ENCODE measurements at places on chromosomes 2 and 18. TPM values are rescaled to one million over a fixed set of nuclear protein-coding genes. Genes with fewer than 3 reads are reported as not detected.

GRCh38 chr2:105536175-105536574, 137.3 kb upstream of the FHL2 start:
- H3K4me1 ChIP-seq, result peaks cover 4% of the 10 kb centered on the region
- H3K27ac ChIP-seq, result no peak overlapping the region
- no peaks in the 10 kb centered on the region for H3K36me3 ChIP-seq
- no peak for DNase-seq
- H3K27me3 ChIP-seq, result peaks cover 13% of the 10 kb centered on the region

- no peak overlapping the region for H3K27ac ChIP-seq
- no peaks in the 10 kb centered on the region for H3K36me3 ChIP-seq
- no peak overlapping the region for H3K4me3 ChIP-seq
- DNase-seq, result no peak
These were observed 158.8 kb upstream of the SMIM21 start for GRCh38 chr18:75586130-75586889.

GRCh38 chr2:101704816-101705578, 7.5 kb downstream of the MAP4K4 start:
- H3K4me1 ChIP-seq, result peaks cover 51% of the 10 kb centered on the region
- no peak overlapping the region for H3K4me3 ChIP-seq
- H3K36me3 ChIP-seq, result peaks cover 46% of the 10 kb centered on the region
- H3K27me3 ChIP-seq, result no peaks in the 10 kb centered on the region

- no peak overlapping the region for H3K27ac ChIP-seq
- H3K4me1 ChIP-seq, result no peaks in the 10 kb centered on the region
- no peak for DNase-seq
- peaks cover 4% of the 10 kb centered on the region for H3K27me3 ChIP-seq
- no peak overlapping the region for H3K4me3 ChIP-seq
These were observed 193.6 kb downstream of the MIB1 start for GRCh38 chr18:21933931-21934765.

GRCh38 chr2:120700659-120701058, 35.0 kb upstream of the GLI2 start:
- H3K27ac ChIP-seq, result no peak overlapping the region
- H3K36me3 ChIP-seq, result no peaks in the 10 kb centered on the region
- peaks cover 10% of the 10 kb centered on the region for H3K4me1 ChIP-seq
- peaks cover 37% of the 10 kb centered on the region for H3K27me3 ChIP-seq

GRCh38 chr2:101327863-101328394, 19.4 kb upstream of the RNF149 start:
- H3K27ac ChIP-seq, result no peak overlapping the region
- H3K27me3 ChIP-seq, result no peaks in the 10 kb centered on the region
- H3K4me3 ChIP-seq, result no peak overlapping the region
- DNase-seq, result no peak
- H3K4me1 ChIP-seq, result peaks cover 13% of the 10 kb centered on the region

- H3K27ac ChIP-seq, result no peak overlapping the region
- no peaks in the 10 kb centered on the region for H3K27me3 ChIP-seq
- H3K4me1 ChIP-seq, result no peaks in the 10 kb centered on the region
- no peak overlapping the region for H3K4me3 ChIP-seq
- H3K36me3 ChIP-seq, result no peaks in the 10 kb centered on the region
These were observed 57.1 kb downstream of the CAVIN2 start for GRCh38 chr2:191789796-191790195.

Gene SUPT7L
- 39.8 TPM for total RNA-seq

Gene HOXD9
- 1.5 TPM for total RNA-seq

Gene RAB6C
- total RNA-seq, result 0.50 TPM

GRCh38 chr2:49306925-49307324, 152.6 kb upstream of the FSHR start:
- H3K27ac ChIP-seq, result no peak overlapping the region
- H3K4me3 ChIP-seq, result no peak overlapping the region
- H3K36me3 ChIP-seq, result no peaks in the 10 kb centered on the region
- no peaks in the 10 kb centered on the region for H3K27me3 ChIP-seq
- no peak for DNase-seq

- peaks cover 6% of the 10 kb centered on the region for H3K27me3 ChIP-seq
- H3K4me3 ChIP-seq, result no peak overlapping the region
- no peak overlapping the region for H3K27ac ChIP-seq
- no peaks in the 10 kb centered on the region for H3K36me3 ChIP-seq
- no peak for DNase-seq
These were observed 511.4 kb downstream of the RNF144A start for GRCh38 chr2:7428454-7429204.

DNA sequence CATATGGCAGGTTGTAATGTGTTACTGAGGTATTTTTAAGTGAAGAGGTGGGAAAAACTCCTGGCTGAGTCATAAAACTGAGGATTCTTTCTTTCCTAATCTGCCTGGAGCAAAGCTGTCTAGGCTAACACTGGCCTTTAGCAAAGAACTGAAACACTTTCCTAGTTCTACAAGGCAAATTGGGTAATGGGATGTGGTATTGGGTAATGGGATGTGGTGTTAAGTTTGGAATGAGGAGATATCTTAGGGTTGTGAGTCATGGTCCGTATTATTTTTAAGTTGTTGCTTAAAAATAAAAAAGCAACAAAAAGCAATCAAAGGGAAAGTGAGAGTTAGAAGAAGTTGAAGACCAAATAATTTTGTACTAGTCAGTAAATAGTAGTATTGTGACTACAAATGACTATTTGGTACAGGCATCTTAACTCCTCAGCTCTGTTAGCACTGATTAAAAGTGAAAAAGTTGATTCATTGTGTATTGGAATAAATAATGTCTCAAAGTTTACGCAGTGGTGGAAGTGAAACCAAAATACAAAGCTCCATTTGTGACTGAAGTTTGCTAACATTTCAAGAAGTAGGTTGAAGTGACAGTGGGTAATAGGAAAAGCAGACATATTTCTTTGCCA, 216.8 kb downstream of the CAMKMT start:
- DNase-seq, result no peak
- no peak overlapping the region for H3K4me3 ChIP-seq
- no peaks in the 10 kb centered on the region for H3K27me3 ChIP-seq
- no peaks in the 10 kb centered on the region for H3K36me3 ChIP-seq
- H3K27ac ChIP-seq, result no peak overlapping the region
- H3K4me1 ChIP-seq, result no peaks in the 10 kb centered on the region

DNA sequence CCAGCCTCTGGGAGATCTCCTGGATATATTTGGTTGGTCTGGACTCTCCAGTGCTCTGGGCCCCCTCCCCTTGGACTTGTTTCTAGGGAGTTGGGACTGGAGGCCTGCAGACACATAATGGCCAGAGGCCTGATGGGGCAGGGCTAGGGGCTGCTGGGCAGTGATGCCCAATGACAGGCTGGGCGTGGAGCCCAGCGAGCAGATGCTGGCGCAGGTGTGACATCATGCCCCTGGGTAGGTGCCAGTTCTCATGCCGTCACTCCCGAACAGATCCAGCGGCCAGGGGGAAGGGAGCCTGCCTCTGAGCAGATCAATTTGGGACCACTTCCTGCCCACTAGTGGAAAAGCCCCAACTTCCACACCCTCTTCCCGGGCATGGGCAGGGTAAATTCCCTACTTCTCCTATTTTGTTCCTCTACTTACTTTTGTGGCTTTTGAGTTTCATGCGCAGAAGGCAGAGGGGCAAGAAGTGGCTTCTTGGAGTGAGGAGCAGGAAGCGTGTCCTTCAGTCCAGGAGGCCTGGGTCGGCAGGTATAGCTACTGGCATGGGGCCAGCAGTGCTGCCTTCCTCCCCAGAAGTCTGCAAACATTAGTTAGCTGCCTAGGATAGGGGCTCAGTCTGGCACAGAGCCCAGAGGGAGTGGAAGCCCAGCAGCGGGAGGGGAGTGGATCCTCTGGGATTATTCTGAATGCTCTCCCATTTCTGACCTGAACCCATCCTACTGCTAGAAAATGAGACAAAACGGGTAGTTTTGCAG, 6.1 kb downstream of the MPV17 start:
- H3K27me3 ChIP-seq, result no peaks in the 10 kb centered on the region
- H3K27ac ChIP-seq, result no peak overlapping the region
- no peak overlapping the region for H3K4me3 ChIP-seq
- H3K4me1 ChIP-seq, result peaks cover 5% of the 10 kb centered on the region
- DNase-seq, result no peak

DNA sequence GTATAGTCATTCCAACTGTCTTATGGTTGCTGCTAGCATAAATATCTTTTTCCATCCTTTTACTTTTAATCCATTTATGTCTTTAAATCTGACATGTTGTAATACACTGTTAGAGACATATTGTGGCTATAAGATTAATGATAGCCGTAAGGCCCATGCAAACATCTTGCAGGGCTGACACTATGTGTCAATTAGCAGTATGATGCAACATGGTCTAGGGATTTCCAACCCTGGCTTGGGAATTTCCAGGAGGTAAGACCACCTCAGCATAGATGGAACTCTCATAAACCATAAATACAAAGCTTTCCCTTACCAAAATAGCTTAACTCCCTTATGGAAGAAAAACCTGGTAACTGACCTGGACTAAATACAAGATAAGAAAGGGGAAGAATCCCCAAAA, 16.5 kb downstream of the SCLY start:
- H3K27me3 ChIP-seq, result no peaks in the 10 kb centered on the region
- H3K4me3 ChIP-seq, result no peak overlapping the region
- no peak overlapping the region for H3K27ac ChIP-seq
- no peaks in the 10 kb centered on the region for H3K4me1 ChIP-seq
- DNase-seq, result no peak
- H3K36me3 ChIP-seq, result peaks cover 65% of the 10 kb centered on the region

Gene POTEC
- total RNA-seq, result not detected

DNA sequence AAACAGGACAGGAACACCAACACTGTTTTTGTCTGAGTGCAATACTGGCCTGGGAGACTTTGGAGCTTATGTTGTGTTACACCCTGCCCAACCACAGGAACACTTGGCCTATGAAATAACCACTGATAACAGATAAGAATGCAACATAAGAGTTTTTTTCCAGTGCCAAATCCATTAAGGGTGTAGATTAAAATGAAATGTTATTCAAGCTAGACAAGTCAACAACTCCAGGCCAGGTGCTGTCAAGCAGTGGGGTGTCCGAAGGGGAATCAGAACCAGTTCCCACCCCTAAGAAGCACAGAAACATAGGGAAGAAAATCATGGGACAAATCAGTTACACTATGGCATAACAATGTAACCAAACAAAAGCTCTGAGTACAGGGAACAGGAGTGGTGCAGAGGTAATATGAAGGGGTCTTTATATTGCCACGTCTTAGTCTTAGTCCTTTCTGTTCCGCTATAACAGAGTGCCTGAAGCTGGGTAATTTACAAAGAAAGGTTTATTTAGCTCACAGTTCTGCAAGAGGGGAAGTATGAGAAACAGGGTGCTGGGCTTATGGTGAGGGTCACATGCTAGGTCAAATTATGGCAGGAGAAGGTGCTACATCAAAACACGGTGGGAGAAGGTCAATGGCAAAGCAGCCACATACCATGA, 3.8 kb downstream of the AFG3L2 start:
- peaks cover 12% of the 10 kb centered on the region for H3K36me3 ChIP-seq
- no peak for DNase-seq
- H3K27me3 ChIP-seq, result no peaks in the 10 kb centered on the region
- peaks cover 41% of the 10 kb centered on the region for H3K4me1 ChIP-seq
- peak overlapping the region; percentile 13 for H3K27ac ChIP-seq
- H3K4me3 ChIP-seq, result peak overlapping the region; percentile 62

DNA sequence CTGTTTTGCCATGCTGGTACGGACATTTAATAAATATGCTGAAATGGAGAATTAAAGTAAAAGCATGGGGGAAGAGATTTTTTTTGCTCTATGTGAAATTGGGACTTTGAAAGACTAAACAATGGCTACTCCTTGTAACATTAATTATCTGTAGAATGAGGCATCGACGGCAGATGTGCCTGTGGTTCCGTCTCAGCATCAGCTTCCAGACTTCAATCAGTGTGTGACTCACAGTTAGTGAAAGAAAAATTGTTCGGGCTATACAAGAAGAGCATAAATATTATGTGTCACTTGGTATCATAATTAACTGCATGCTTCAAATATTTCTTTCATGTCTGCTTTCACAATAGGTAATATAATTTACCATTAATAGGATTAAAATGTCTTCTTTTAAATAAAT, 117.0 kb upstream of the SMIM21 start:
- peaks cover 17% of the 10 kb centered on the region for H3K27me3 ChIP-seq
- DNase-seq, result no peak
- no peaks in the 10 kb centered on the region for H3K36me3 ChIP-seq
- no peak overlapping the region for H3K27ac ChIP-seq

Gene VPS4B
- total RNA-seq, result 57.2 TPM

- no peak for DNase-seq
- H3K4me1 ChIP-seq, result no peaks in the 10 kb centered on the region
- H3K4me3 ChIP-seq, result no peak overlapping the region
- no peaks in the 10 kb centered on the region for H3K27me3 ChIP-seq
These were observed 1049.3 kb upstream of the CDH2 start for GRCh38 chr18:29226213-29226612.

- H3K4me1 ChIP-seq, result no peaks in the 10 kb centered on the region
- no peaks in the 10 kb centered on the region for H3K36me3 ChIP-seq
- H3K27ac ChIP-seq, result no peak overlapping the region
These were observed 9.3 kb downstream of the CD8A start for GRCh38 chr2:86781363-86781762.

- H3K4me3 ChIP-seq, result no peak overlapping the region
- H3K27me3 ChIP-seq, result no peaks in the 10 kb centered on the region
- DNase-seq, result peak; percentile 36
These were observed 67.3 kb downstream of the INPP4A start for GRCh38 chr2:98511981-98512380.

DNA sequence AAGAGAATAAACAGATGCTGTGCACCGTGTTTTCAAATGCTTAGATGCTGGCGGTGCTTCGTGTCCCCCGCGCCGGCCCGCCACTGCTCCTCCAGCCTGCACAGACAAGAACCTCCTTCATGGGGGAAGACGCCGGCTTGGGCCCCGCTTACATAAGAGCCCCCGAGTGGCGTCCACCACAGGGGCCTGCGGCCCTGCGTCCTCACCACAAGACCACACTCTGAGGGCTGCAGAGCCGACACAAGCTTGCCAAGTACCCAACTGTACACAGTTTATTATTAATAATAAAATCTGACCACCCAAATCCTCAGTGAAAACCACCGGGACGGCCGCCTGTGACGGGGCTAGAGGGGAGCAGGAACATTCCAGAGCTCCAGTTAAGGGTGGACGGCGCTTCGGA, 232.2 kb downstream of the HDAC4 start:
- H3K27ac ChIP-seq, result no peak overlapping the region
- H3K4me3 ChIP-seq, result no peak overlapping the region
- peaks cover 34% of the 10 kb centered on the region for H3K36me3 ChIP-seq
- H3K27me3 ChIP-seq, result no peaks in the 10 kb centered on the region
- no peaks in the 10 kb centered on the region for H3K4me1 ChIP-seq

Gene DYTN
- total RNA-seq, result not detected

GRCh38 chr2:143146366-143146765, 17.1 kb downstream of the ARHGAP15 start:
- no peak overlapping the region for H3K4me3 ChIP-seq
- H3K27ac ChIP-seq, result no peak overlapping the region
- no peaks in the 10 kb centered on the region for H3K36me3 ChIP-seq
